ENCODE measurements at places on chromosomes 1 and 21.

DNA sequence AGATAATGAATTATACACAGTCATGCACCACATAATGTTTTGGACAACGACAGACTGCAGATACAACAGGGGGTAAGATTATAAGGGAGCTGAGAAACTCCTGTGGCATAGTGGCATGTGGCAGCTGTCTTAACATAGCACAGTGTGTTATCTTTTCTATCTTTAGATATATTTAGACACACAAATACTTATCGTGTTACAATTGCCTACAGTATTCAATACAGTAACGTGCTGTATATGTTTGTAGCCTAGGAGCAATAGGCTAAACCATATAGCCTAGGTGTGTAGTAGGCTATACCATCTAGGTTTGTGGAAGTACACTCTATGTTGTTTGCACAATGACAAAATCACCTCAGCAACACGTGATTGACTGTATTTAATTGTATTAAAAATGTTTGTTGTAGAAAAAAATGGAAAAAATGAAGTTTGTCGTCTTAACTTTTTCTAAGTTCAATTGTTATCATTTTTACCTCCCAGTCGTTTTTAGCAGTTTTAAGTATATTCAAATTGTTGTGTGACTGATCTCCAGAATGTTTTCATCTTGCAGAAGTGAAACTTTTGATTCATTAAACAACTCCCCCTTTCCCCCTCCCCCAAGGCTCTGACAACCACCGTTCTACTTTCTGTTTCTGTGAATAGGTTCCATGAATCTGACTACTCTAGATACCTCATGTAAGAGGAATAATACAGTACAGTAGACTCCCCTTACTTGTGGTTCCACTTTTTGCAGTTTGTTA, 351.0 kb upstream of the B3GALT2 start:
- no peak for DNase-seq

- no peak for DNase-seq
Observed at GRCh38 chr21:41406340-41406739, 19.7 kb upstream of the MX1 start.

DNA sequence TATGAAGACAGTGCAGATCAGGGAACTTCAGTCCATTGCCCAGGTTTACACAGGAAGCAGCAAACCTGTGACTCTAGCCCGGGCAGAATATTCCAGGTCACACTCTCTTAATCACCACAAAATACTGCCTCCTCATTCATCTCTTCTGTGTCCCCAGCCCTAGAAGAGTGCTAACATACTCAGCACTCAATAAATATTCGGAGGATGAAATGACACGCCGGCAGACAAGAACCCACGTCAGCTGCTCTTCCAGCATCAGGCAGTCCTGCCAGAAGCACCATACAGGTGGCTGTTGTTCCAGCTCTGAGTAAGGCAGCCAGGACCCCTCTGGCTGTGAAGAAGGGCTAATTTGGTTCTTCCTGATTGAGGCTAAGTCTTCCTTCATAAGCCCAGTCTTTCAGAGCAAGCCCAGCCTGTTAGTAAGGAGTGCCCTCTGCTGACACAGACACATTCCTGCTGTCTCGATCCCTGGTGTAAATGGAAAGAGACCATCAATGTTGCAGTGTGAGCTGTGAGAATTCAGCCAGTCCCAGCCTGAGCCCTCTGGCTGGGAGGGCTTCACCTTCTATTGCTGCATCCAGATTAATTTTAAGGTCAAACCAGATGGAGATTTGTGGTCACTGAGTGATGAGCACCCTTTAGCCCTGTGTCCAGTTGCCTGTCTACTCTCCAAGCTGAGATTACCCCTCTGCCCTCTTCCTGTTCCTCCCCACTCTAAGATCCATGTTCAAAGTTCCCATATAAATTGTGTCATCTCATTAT, 45.0 kb upstream of the KIRREL1 start:
- DNase-seq = peak; percentile 43

- DNase-seq = no peak
Observed at GRCh38 chr21:15207231-15207630, 142.4 kb upstream of the NRIP1 start.

GRCh38 chr1:184494929-184495328, 108.1 kb downstream of the C1orf21 start:
- DNase-seq = no peak

- no peak for DNase-seq
Observed at GRCh38 chr1:38331496-38332210, 285.1 kb upstream of the POU3F1 start.

DNA sequence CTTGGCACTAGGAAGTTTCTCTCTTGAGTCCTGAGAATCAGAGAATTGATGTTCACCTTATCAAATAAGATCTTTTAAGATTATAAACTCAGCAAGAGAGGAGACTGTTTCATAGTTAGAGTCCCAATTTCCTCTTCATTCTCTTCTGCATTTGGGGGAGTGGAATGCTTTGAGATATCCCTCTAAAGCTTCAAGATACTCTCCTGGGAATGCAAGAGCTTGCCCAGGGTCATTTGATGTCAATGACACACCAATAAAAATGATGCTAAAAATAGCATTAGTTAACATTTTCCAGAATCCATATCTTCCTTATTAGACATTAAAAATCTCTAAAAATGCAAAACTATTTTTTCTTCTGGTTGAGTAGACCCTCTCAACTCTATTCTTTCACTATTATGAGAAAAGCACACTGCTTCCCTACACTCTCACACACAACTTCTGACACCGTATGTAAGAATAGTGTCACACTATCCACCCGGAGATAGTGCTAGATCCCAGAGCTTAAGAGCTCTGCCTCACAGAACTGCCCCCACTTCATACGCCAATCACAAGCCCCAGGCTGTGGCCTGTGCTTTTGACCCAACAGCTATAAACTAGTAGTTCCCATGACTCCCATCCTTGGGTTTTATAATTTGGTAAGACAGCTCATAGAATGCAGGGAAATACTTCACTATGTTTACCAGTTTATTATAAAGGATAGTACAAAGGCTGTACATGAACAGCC, 399.9 kb upstream of the RUNX1 start:
- no peak for DNase-seq

GRCh38 chr1:199089393-199090122, 450.7 kb downstream of the PTPRC start:
- no peak for DNase-seq

DNA sequence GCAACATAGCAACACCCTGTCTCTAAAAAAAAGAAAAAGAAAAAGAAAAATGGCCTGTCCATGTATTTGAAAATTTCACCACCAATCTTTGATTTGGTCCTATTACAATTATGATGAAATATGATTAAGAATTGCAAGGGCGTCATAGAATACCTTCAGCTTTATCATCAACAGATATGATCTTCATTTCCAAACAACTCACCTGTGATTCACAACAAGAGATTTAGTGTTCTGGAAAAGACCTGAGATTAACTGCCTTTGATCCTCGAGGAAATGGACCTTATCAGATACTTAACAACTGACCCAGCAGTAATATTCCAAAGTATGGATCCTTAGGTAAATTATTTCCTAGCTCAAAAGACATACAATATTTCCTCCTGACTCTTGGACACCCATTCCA, 3.5 kb upstream of the GSTM4 start:
- DNase-seq = no peak

- DNase-seq = peak; percentile 10
Observed at GRCh38 chr21:32844653-32845436, 73.3 kb upstream of the PAXBP1 start.

All from T47D (cell line).